ENCODE measurements at places on chromosomes 4 and X.

DNA sequence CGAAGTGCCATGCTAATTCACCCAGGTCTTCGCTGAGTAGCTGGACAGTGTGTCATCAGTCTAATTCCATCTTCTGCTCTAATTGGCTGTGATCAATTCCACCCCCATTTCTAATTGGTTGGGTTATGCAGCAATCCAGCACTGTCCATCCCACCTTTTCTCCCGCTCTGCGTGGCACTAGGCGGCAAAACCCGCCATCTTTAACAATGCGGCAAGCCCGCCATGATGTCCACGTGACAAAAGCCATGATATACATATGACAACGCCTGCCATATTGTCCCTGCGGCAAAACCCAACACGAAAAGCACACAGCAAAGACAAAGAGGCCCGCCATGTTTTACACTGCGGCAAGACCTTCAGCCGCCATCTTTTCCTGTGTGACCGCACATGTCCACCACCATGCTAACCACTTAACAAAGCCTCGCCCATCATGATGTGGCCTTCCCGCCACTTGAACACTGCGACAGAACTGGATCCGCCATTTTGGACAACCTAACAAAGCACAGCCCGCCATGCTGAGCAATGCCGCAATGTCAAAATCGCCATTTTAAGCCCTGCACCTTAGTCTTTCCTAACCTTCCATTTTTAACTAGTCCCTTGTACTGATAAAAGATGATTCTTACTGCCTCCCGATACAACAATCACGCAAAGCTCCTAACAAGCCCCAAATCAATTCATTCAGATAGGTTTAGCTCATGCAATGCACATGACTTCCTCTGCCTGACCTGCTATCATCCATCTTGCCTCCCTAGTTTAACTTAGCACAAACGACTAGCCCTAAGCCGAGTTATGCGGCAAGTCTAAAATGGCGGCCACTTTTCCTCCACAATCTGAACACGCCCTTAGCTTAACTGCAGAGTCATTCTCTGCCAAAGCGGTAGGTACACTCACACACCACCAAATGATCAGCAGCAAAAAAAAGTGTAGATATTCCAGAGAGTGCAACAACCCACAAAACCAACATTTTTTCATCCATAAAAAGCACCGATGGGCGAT lies 288.3 kb downstream of the CHIC1 start:
- DNase-seq: no peak

- no peak for DNase-seq
These were observed 91.4 kb upstream of the UCP1 start for GRCh38 chr4:140659943-140660700.

GRCh38 chr4:142312391-142312790 lies 533.7 kb downstream of the INPP4B start:
- DNase-seq: no peak

- DNase-seq: peak; percentile 51
These were observed 101.7 kb downstream of the GATB start for GRCh38 chr4:151658959-151659600.

GRCh38 chrX:65463550-65463949 lies 71.0 kb downstream of the LAS1L start:
- DNase-seq: no peak

DNA sequence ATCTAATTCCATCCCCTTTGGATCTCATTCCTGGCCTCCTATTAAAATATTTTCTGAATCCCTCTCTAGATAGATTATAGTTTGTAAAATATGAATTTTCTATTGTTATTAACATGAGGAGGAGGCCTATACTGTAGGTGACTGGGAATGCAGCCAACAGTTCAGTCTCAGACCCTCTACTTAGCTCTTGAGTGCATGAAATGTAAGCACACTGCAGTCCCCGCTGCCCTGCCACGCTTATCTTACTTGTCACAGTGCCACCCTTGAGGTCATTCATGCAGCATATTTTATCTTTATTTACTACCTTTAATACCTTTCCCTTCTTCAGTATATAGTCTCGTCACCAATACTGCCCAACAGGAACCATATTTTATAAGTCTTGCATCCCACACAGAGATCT lies 151.0 kb downstream of the CAMK2D start:
- no peak for DNase-seq

- DNase-seq: no peak
These were observed 23.0 kb downstream of the SNX25 start for GRCh38 chr4:185232370-185232769.

GRCh38 chr4:784401-785331 lies 41.3 kb downstream of the CPLX1 start:
- DNase-seq: no peak

GRCh38 chr4:6464842-6465588 lies 7.4 kb downstream of the PPP2R2C start:
- DNase-seq: no peak

- DNase-seq: no peak
These were observed 132.8 kb upstream of the GPR101 start for GRCh38 chrX:137166591-137166990.

DNA sequence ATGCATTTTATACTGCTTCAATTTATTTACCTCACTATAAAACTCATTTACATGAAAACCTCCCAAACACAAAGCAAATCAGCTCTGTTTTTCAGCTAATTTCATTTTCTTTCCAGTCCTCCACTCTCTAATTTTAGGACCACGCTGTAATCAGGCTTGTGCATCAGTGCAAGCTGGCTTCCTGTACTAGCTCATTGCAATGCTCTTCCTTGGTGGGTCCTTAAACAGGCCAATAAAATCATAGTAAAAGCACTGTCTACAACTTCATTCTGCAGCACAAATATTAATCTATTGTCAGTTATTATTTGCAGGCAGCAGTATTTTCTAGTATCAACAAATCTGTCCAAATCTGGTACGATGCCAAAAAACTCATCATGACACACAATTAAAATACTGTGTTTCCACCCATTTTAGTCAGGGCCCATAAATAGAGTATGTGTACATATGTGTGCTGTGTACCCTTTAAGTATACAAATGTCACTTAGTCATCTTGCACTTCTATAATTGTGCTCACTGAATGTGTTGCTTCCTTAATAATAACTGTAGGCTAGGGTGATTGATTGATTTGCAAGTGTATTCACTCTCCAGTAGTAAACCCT lies 178.2 kb upstream of the HCCS start:
- no peak for DNase-seq

DNA sequence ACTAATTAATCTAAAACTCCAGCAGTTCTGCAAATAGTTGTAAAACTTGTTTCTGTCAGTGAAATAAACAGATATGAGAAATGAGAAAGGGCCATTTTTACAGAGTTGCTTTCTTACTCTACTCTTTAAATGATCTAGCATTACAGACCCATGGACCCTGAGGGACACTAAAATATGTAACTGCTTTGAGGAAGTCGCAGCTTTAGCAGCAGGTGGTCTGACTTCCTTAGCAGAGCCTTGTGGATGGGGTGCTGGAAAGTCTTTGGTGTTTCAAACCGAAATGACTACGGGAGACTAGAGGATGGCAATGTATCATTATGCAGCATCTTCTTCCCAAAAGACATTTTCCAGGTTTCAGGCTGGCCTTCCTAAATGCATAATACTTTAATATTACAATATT lies 18.7 kb downstream of the SHISA3 start:
- DNase-seq: no peak

DNA sequence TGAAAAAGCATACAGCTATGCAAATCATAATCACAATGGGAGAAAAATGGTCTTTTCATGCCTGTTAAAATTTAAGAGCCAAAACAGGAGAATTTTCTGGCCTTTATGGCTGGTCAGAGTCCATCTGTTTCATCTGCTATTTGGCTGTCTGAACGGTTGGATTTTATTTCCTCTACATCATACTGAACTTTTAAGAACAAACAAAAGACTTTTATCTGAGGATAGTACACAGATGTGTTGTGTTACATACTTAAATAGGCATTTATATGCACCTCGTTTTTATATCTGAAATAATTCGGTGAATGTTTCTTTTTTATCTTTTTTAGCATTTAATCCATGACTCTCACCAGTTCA lies 18.0 kb upstream of the WWC2 start:
- no peak for DNase-seq

DNA sequence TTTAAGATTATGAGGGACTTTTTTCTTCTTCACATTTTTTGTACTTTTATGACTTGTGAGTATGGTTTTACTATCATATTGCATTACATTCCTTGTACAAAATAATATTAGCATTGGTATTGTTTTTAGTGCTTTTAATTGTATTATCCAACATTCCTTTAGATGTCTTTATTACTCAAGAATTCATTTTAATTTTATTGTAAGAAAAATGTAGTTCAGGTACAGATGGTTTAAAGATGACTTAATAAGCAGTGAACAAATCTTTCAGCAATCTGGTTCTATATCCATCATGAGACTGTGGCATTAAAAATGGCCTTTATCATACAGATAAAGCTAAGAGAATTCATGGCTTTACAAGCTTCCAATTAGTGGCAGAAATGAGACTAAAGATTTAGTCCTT lies 191.6 kb downstream of the ANTXR2 start:
- DNase-seq: no peak

GRCh38 chr4:172785613-172786012 lies 383.0 kb upstream of the GALNT7 start:
- DNase-seq: no peak

DNA sequence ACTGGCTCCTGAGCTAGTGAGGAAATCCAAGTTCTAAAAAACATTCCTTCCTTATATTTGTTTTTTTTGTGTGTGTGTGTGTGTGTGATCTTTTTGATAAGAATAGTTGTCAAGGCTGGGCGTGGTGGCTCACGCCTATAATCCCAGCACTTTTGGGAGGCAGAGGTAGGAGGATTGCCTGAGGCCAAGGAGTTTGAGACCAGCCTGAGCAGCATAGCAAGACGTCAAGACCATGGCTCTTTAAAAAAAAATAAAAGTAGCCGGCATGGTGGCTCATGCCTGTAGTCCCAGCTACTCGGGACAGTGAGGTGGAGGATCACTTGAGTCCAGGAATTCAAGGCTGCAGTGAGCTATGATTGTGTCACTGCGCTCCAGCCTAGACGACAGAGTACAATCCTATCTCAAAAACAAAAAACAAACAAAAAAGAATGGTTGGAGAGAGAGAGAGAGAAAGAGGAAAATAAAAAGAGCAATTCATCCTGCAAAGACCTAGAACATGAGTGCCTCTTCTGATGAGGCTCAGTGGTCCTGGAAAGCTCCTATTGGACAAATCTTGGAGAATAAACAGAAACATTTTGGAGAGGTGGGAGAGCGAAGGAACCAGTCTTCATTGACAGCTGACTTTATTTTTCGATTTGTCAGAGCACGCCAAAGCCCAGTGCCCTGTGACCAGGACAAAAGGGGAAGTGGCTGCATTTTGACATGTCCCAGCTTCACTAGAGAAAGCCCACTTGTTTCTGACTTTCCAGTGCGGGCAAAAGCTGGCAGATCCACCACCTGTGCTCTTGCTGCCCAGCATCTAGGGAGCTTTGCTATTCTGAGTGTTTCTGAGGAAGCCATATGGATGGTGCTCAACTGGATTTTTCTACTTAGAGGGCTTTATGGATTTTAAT lies 244.7 kb downstream of the PALLD start:
- DNase-seq: no peak

GRCh38 chrX:23980011-23980441 lies 47.0 kb downstream of the KLHL15 start:
- no peak for DNase-seq

DNA sequence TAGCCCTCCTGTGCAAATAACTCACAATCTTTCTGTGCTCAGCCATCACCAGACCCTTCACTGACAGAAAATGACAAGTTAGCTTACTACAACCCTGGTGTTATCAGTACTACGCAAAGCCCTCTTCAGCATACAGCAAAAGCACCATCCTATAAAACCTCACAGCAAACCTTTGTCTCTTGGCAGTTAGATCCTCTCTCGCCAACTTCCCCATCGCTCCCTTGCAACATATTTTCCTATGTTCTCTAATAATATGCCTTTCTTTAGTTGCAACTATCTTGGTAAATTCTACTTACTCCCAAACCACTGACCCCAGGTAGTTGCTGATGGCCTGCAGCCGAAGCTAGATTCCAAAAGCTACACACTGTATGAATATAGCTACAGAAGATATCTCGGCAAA lies 856.9 kb upstream of the FRG1 start:
- no peak for DNase-seq

- no peak for DNase-seq
These were observed 124.9 kb downstream of the KDM6A start for GRCh38 chrX:44997888-44998287.

DNA sequence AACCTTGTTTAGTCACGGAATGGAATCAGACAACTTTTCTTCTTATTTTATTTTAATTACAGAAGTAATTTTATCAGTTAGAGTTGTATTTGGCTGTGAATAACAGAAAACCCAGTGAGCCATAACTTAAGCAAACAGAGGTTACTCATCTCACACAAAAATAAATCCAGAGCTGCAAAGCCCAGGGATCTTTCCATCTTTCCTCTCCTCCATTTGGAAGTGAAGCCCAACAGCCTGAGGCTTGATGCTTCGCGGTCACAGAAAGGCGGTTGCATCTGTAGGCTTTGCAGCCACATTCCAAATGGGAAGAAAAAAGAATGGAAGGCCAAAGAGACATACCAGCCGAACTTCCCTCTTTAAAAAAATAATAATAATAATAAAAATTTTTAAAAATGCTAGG lies 22.6 kb downstream of the CHRNA9 start:
- DNase-seq: no peak

DNA sequence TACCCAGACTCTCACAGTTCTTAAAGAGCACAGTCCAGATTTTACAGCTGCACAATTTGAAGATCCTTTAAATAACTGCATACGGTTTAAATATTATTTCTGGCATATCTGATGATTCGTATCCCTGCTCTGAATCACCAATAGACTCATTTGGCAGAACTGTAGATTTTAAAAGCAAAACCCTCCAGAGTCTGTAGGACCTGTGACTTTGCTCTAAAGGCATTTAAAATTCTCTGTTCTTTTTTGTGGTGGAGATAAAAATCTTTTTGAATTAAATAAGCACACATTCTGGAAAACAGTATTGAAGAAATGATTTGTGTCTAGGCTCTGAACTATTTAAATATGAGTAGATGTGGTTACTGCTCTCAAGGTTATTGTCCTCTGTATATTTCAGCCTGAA lies 246.2 kb upstream of the PITX2 start:
- peak; percentile 91 for DNase-seq

DNA sequence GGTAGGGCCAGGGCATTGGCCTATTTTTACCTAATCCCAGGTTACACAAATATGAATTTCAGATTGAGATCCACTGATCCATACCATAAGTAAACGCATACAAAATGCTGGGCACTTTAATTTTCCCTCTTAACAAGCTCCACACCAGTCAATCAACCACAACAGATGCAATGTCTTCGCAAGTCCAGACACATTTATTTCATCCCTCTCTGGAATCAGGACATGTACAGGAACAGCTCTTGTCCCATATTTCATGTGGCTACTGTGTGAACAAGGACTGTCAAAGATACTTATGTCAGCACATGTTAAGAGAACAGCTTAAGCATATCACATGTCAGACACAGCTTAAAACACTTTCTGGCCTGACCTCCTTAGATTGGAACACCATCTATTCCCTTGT lies 145.9 kb downstream of the PPP3CA start:
- DNase-seq: no peak

DNA sequence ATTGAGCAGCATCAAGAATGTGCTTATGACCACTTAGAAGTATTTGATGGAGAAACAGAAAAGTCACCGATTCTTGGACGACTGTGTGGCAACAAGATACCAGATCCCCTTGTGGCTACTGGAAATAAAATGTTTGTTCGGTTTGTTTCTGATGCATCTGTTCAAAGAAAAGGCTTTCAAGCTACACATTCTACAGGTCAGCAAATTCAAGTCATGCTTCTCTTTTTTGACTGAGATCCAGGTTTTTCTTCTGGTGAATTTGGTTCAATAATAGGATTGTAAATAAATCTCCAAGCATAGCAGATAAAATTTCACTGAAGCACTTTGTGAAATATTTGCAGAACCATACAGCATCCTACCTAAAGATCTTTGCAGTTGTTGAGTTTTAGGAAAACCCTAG lies 218.1 kb downstream of the TLL1 start:
- DNase-seq: no peak

Measured in fibroblast of skin of left biceps (primary cell).